Nucleus accumbens (tissue), 56 donors: ENCODE measurements at places on chromosomes 5 and 9.

DNA sequence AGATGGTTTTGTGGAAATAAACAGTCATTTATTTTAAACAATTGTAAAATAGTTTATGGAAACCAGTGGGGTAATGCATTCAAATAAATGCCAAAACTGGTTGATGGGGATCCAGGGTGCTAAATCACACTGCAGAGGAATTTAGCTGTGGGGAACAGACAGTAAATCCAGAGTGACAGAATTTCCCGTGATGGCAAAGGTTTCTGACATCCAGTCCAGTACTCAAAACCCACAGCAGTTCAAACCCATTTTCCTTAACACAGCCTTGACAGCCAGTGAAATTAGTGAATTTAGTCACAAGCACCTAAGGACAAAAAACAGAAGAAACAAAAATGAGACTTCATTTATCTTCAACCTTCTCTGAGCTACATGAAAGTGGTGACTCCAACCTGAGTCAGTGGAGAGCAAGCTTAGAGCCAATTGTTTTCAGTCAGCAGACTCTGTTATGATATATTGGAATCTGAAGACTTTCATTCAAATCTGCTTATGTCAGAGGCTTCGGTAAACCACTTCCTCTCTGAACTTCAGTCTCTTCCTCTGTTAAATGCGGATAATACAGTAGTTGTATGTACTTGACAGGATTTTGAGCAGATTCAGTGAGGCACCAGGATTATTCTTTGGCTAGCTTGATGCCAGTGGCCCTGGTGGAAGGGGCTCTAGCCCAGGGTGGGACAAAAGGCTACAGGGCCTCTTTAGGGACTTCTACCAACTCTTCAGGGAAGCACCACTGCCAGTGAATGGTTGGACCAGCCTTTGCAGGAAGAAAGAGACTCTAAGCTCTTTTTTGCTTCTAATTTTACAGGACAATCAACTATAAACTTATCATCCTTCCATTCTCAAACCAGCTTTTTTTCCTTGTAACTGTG, 185.3 kb downstream of the MAPKAP1 start:
- no peak for DNase-seq

DNA sequence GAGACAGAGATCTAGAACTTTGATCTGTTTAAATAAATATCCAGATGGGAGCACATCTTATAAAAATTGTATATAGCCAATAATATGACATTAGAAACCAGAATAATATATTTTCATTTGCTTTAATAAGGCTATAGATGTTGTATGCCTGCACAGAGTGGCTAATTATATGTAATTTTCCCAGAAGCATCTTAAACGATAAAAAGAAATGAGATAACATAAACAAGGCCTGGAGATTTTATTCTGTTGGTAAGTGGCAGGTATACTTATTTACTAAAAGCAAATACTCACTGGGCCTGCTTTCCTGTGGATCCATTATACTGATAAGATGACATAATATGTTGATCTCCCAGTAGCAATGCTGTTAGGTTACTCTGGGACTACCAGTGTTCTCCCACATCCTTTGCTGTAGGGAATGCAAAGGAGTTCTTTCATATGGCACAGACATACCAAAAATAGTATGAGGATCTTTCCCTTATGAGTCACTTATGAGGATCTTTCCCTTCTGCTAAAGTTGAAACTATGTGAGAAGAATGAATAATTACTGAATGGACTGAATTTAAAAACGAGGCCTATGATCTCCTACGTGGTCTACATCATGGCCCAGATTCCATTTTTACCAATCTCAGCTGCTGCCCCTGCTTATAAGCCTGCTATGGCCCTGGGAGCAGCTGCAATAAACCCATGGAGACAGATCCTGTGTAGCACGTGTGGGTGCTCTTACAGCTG, 112.1 kb downstream of the NUDT12 start:
- no peak for DNase-seq

GRCh38 chr9:108108852-108109448, 619.4 kb upstream of the KLF4 start:
- DNase-seq = no peak

- DNase-seq = no peak
Measured at GRCh38 chr5:144468571-144468970, 297.9 kb downstream of the KCTD16 start.

- DNase-seq = no peak
Measured at GRCh38 chr5:151251001-151251551, 1.9 kb upstream of the GM2A start.

DNA sequence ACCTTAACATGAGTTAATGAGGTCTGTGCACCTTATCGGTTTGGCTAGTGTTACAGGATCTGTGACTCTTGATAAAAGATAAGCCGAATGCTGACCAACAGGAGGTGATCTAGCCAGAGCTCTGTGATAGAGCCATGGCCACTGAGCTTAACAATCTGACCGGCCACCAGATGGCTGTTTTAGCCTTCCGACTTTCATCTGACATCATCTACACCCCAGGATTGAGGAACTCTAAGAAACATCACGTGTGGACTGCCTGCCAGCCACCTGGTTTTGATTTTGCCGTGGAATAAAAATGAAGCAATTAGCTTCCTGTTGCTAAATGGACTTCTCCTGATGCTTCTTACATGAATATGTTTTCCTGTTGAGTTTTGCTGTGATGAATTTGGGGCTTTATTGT, 281.3 kb downstream of the CEMIP2 start:
- DNase-seq = no peak

- DNase-seq = no peak
Measured at GRCh38 chr5:118989816-118990215, 1.5 kb upstream of the DTWD2 start.

- no peak for DNase-seq
Measured at GRCh38 chr5:113178073-113178779, 201.6 kb downstream of the DCP2 start.

- no peak for DNase-seq
Measured at GRCh38 chr9:37761511-37761910, 7.9 kb downstream of the TRMT10B start.

GRCh38 chr9:27457445-27457844, 66.6 kb upstream of the IFNK start:
- DNase-seq = no peak

GRCh38 chr5:175383350-175383749, 60.6 kb downstream of the DRD1 start:
- peak; percentile 11 for DNase-seq

DNA sequence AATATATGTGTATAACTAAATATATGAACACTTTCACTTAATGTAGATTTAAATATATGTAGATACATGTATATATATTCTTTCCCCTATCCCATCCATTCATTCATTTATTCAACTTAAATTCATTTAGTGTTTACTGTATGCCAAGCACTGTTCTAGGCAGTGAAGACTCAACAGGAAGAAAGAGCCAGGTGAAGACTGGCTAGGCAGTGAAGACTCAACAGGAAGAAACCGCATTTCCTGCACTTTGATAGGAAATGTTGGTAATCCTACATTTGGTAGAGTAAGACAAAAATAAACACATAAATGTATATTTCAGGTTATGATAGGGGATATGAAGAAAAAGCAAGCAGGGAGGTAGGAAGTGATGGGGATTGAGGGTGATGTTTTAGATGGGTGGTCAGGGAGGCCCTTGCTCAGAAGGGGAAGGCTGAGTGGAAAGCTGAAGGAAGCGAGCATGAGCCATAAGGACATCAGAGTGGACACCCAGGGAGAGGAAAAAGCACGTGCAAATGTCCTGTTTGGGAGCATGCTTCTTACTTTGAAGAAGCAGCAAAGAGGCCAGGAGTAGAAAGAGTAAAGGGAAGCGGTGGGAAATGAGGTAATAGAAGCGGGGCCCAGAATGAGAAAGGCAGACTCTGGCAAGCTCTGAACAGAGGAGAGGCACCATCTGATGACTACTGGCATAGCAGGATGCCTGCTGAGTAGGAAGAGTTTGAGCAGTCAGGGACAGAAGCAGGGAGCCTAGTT, 227.8 kb upstream of the MAP3K1 start:
- DNase-seq = no peak

GRCh38 chr5:18202164-18202563, 567.9 kb downstream of the TAF11L14 start:
- no peak for DNase-seq

- no peak for DNase-seq
Measured at GRCh38 chr5:169626779-169627178, 10.3 kb upstream of the DOCK2 start.

DNA sequence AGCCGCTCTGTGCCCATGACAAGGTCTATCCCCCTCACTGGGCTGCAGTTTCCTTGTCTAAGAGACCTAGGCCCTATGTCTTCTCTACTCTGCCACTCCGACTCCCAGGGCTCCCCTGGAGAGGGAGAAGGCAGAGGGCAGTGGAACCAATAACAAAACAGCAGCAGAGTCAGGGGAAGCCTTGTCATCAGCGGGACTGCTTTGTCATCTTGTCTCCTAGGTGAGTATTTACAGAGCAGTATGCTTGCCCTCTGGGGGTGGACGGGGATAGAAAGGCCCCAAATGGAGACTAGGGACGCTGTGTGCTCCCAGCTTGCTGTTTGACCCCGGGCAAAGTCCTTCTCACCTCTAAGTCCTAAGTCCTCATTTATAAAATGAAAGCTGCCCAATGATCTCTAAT, 318.5 kb downstream of the CDK5RAP2 start:
- DNase-seq = no peak

DNA sequence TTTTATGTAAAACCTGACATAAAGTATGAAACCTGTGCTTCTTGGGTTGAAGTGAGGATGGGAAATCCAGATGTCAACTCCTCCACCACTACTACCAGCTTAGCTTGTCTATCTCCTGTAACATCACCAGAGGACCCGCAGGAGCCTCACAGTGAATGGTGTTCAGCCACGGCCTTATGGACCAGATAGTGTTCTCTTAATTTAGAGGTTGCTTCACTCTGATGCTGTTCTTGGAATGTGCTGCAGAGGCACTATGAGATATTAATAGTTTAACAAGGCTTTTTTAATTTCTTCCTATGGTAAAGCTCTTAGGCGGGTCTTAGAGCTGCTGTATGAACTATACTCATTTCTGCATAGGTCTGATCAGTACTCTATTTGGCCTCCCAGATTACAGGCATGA, 27.9 kb downstream of the NFX1 start:
- DNase-seq = no peak

GRCh38 chr5:122480146-122480545, 168.1 kb downstream of the SNCAIP start:
- DNase-seq = no peak

DNA sequence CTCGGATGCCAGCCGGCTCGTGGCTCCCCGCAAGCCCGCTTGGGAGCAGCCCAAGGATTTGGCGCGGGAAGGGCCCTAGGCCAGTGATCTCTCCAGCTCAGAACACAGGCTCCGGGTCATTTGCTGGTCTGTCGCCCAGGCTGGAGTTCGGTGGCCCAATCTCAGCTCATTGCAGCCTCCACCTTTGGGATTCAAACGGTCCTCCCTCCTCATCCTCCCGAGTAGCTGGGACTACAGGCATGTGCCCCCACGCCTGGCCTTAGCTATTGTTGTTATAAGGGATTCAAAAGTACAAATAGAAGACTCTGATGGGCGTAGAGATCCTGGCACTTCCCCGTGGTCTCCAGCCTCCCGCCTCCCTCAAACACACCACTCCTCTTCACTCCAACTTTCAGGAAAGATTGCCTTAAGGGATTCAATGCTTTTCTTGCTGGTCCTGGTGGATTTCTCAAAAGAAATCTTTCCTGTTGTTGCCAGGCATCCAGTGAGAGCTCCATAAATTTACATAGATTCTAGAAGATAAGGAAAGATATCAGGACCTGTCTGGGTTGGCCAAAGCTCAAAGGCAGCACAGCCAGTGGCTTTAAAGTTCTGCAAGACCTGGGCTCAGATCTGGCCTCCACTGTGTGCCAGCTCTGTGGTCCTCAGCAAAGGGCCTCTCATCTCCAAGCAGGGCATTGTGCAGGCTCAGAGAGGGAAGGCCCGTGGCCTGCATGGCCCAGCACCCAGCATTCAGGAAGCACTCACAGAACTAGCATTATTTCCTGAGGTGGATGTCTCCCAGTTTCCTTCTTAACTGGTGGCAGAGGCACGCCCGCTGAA, 1.0 kb downstream of the AIF1L start:
- no peak for DNase-seq

GRCh38 chr5:178902849-178903248, 7.1 kb downstream of the ZFP2 start:
- no peak for DNase-seq

DNA sequence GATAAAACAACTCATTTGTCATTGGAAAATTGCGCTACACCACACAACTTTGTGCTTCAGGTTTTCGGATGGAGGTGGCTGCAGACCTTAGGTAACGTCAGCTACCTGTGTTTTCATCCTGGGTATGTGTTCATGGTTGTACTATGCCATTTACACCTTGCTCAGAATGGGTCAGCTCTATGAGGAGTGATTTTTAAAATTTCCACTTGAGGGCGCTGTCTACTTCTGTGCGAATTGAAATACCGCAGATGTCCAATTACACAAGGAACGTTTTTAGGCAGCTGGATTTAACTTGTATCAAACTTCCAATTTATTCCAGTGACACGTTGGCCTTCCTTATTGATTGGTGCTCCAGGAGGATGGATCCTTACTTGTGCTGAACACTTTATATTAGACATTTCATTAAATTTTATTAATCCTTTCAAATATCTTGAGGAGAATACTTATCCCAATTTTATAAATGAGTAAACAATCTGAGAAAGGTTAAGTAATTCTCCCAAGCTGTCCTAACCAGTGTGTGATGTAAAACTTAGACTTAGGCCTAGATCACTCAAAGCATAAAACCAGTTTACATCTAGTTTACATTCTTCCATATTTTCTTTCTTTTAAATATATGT, 23.4 kb downstream of the DMRTA1 start:
- DNase-seq = no peak

DNA sequence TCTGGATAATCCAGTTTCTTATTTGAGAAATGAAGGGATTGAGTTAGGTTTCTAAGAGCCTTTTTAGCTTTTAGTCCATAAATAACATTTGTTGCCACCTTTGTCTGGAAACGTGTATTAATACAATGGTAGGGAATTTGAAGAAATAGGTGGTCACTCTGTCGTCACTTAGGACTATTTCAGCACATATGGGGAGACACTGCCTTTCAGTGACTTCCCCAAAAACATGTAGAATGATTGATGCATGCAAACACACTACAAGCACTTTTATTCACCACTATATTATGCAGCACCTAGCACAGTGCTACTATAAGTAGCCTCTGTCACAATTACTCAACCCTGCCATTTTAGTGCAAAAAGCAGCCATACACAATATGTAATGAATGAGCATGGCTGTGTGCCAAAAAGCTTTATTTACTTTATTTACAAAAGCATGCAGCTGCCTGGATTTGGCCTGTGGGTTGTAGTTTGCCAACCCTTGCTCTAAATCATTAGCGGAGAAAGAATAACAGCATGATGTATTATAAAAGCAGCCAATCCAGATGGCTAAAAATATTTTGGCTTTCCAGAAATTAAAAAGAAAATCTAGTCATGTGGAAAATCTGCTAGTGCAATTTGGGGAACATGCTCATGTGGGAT, 154.2 kb upstream of the HMHB1 start:
- no peak for DNase-seq

GRCh38 chr5:168648016-168648415, 68.8 kb upstream of the PANK3 start:
- no peak for DNase-seq

DNA sequence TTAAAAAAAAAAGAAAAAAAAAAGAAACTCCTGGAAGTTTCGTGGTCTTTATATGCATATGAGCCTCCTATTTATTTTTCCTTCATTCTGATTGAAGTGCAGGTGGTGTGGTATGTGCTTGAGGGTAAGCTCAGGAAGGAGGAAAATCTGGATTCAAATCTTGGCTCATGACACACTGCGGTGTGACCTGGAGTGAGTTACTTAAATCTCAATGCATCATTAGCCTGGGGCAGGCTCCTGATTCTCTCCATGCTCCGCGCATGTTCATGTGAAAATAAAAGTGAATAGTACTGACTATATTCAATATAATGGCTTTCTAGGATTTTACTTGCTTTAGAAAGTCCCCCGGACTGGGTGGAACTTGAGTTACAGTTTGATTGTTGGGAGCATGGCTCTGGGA, 35.6 kb downstream of the PTTG1 start:
- DNase-seq = no peak
